ENCODE measurements at places on chromosomes 3 and 15.

GRCh38 chr15:73906346-73907034 lies 19.8 kb upstream of the LOXL1 start:
- DNase-seq, result no peak

DNA sequence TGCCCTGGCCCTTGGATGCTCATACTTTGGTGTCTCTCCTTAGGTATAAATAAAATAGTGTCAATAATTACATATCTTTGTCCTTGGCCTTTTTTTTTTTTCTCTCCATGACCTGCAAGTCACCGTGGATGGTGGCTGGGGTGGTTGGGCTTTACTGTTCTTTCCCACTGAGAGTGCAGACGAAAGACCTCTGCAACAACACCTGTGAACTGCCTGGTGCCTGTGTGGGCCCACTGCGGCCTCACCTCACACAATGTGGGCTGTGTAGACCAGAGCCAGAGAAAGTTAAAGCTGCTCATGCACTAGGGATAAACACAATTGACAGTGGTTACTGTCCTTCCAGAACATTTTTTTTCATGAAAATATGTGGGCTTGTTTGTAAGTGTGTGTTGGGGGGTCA lies 39.0 kb downstream of the CCDC32 start:
- DNase-seq, result no peak

- no peak for DNase-seq
Observed at GRCh38 chr3:169945313-169945712, 21.3 kb upstream of the SEC62 start.

GRCh38 chr3:39801216-39801615 lies 8.2 kb upstream of the MYRIP start:
- DNase-seq, result no peak

GRCh38 chr15:97114900-97115760 lies 784.6 kb downstream of the NR2F2 start:
- DNase-seq, result no peak

Measured in omental fat pad (tissue), 4 donors.